ENCODE measurements at places on chromosomes 1 and 21.

DNA sequence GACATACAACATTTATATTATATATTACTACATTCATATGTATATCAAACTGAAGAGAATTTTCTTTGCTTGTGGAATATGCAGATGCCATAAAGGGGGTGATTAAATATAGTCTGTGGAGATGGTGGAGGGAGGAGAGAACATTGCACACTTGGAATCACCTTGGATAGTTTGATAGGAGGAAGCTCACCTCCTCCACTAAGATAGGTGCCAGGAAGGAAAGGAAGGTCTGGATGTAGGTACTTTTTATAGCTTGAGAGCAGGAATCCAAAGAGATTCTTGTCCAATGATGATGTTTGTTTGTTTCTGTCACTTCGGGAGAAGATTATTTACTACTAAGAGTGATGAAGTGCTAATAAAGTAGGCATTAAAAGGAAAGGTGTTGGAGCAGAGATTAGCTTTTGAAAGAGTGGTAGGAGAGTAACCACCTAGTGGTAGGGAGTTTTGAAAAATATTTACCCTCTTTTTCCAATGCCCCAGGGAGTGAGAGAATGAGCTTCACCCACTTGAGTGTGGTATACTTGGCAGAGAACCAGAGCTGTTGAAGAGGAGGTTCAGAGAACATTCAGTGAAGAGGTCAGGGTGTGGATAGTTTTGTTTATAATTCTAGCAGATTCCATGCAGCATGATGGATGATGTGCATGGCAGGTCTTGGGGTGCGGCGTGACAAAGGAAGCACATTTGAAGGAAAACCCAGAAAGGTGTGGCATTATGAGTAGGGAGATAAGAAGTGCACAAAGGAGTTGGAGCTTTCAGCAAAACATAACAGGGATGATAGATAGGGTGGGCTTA is 145.0 kb downstream of the PATJ start:
- DNase-seq = no peak

DNA sequence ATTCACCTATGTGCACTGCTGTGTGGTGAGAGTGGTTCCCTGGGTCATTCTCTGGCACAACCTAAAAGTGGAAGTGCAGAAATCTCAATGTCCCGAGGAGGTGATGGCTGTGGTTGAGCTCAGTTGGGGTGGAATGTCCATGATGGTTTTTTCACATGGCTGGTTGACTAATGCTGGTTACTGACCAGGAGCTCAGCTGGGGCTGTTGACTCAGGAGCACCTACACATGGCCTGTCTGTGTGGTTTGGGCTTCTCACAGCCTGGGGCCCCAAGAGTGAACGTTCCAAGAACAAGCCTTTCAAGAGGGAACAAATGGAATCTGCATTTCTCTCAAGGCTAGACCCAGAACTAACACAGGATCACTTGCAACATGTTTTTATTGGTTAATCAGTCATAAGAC is 6.4 kb upstream of the KANK4 start:
- DNase-seq = no peak

GRCh38 chr21:45551783-45552695 is 9.8 kb upstream of the SLC19A1 start:
- no peak for DNase-seq

GRCh38 chr1:93442008-93442666 is 5.8 kb upstream of the FNBP1L start:
- no peak for DNase-seq

DNA sequence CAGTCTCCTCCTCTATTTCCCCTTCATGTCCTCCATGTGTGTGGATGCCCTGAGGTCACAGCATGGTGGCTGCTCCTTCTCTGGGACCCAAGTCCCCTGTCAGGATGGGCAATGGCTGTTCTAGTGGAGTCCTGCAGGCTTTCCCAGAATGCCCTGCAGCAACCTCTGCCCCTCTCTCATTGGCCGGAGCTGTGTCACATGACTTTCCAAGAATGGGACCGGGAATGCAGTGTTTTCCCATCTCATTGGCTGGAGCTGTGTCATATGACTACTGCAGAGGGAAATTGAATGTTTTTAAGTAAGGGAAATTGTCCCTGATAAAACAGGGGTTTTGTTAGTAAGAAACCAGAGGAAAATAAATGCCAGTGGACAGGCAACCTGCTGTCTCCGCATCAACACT is 365.9 kb downstream of the PTPRU start:
- DNase-seq = no peak

- DNase-seq = no peak
These were observed 511.2 kb downstream of the USP25 start for GRCh38 chr21:16241016-16241415.

- DNase-seq = no peak
These were observed 4.8 kb upstream of the ACKR1 start for GRCh38 chr1:159199901-159200300.

- DNase-seq = no peak
These were observed 26.6 kb downstream of the ATF6 start for GRCh38 chr1:161792740-161793139.

DNA sequence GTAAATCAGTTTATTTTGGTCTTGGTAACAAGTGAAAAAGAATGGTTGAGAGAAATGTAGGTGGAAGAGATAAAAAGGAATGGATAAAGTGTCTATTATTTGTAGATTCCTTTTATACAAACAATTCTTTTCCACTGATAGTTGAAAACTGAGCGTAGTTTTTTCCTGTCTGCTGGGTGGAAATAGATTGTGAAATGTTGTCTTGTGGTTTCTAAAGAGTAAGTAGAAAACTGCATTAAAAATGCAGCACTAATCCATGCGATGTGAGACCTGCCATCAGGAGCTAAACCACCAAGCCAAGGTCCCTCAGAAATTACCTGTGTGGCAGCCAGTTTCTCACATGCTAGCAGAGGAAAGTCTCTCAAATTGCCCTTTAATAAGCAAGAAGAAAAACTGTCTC is 103.2 kb upstream of the SLC44A3 start:
- DNase-seq = no peak

DNA sequence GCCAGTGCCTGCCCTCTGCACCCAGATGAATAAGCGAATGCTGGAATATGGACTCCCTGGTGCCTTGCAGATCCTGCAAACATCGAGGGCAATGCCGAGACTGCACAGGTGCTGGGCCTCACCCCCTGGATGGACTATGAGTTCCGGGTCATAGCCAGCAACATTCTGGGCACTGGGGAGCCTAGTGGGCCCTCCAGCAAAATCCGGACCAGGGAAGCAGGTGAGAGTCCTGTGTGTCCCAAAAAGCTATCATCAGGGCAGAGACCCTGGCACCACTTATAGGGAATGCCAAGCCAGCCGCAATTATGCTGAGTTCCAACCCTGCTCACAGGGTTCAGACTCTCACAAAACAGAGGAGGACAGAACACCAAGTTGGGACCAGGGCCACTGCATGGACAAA is 17.2 kb downstream of the TMEM81 start:
- DNase-seq = no peak

GRCh38 chr1:76190749-76191424 is 116.3 kb downstream of the ST6GALNAC3 start:
- DNase-seq = no peak

GRCh38 chr1:156750711-156751450 is 594 bp downstream of the HDGF start:
- no peak for DNase-seq

GRCh38 chr1:235549351-235550139 is 45.3 kb upstream of the B3GALNT2 start:
- no peak for DNase-seq

DNA sequence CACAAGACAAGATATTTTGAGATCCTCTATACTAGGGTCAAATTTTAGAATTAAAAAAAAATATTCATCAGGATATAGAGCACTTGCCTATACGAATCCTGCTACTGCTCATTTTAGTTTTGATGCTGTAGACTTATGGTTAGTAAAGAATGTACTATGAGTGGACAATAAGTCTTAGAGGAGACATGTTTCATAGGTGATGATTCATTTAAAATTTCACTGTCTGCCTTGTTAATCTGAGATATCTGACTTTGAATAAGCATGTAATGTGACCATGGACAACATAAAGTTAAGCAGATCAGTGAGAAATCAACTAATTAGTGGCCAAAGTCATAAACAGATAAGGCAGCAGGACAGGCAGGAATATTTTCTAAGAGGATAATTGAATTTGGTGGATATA is 106.8 kb upstream of the HP1BP3 start:
- DNase-seq = no peak

GRCh38 chr1:222043444-222044292 is 301.8 kb upstream of the DUSP10 start:
- no peak for DNase-seq

DNA sequence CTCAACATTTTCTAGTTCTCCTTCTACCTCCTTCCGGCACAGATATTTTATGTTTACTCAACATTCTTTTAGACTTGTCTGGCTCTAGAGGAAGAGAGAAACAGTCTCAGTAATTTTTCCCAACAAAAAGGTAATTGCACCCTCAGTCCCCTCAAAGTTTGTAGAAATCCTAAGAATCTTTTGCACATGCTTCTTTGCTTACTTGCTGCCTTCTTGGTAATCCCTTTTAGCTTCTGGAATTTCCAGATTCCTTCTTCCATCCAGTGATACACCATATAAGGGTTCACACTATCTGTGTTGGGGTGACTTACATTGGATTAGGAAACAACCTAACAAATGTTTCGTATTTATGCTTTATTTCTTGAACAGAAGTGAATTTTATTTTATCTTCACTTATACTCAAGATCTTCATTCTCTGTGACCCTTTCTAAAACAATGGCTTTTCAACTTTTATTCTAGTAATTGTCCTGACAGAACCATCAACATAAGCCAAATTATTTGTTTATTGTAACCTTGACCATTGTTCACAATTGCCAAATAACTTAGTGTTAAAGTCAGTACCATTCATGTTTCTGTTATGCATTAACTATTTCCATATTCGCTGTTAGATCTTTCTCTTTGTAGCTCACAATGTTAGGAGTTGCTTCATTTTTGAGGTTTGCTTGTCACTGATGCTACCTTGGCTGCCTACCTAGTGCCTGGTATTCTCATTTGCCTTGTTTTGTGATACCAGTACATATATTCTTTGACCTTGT is 238.1 kb downstream of the HMCN1 start:
- no peak for DNase-seq

GRCh38 chr1:15428815-15429435 is 9.3 kb upstream of the CTRC start:
- no peak for DNase-seq

GRCh38 chr1:222736470-222736869 is 532 bp upstream of the FAM177B start:
- DNase-seq = no peak

DNA sequence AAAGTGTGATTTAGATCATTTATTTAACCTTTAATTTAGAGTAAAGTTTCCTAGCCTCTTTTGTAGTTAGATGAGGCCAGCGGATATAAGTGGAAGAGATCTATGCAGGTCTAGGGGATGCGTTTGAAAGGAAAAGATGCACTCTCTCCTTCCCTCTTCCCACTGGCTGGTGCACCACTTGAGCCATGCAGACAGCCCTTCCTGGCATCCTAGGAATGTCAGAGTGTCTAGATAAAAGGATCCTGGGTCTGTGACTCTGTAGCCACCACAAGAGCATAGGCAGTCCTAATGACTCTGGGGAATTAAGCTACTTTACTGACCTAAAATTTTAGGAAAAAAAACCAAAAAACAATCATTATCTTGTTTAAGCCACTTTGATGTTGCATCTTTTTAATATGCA is 16.0 kb upstream of the STUM start:
- DNase-seq = no peak

DNA sequence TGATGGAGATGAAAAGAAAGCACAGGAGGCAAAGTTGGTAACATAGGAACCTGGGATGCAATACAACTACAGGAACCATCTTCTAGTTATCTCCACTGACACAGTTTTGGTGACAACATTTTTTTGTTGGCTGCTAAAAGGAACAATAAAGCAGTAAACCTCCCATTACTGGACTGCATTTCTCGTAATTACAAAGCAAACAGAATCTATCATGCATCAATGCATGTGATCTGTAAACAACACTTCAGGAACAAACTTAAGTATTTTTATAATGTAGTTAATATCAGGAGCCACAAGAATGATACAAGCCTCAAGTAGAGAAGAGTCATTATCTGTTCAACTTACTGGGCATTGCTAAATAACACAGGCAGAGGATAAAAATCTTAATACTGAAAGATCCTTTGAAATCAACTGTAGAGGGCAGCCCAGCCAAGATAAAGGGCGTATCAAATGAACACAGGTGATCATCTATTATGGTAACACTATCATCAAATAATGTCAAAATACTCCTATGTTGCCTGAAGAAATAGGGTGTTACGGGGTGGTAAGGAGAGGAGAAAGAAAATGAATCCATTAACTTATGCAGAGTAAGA is 193.3 kb downstream of the EIF4G3 start:
- DNase-seq = no peak

GRCh38 chr1:93603106-93603505 is 78.5 kb downstream of the BCAR3 start:
- no peak for DNase-seq

GRCh38 chr1:235013512-235013911 is 115.1 kb downstream of the TOMM20 start:
- no peak for DNase-seq

DNA sequence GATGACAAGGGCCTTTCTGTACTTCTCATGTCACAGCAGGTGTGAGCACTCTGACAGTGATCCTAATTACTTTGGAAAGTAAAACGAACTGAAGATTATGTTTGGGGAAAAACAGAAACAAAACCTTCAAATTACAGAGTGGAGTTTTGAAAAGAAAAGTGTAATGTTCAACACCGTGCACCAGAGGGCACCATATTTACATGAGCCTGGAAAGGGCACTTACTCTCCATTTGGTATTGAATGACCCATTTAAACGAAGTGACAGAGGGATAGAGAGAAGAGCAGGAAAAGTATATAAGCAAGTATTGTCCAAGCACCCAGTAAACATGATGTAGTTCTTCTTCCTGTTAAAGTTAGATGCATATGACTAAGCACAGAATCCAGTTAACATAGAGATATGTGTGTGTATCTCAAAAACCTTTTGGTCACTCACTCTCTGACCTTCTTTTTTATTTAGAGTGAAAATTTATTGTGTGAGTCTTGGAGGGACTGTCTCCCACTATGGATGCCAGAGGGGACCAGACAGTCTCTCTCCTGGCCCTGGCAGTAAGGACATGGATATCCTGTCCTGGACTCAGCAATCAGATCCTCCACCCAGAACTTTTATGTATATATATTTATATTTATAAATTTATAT is 3.8 kb upstream of the RGSL1 start:
- no peak for DNase-seq

DNA sequence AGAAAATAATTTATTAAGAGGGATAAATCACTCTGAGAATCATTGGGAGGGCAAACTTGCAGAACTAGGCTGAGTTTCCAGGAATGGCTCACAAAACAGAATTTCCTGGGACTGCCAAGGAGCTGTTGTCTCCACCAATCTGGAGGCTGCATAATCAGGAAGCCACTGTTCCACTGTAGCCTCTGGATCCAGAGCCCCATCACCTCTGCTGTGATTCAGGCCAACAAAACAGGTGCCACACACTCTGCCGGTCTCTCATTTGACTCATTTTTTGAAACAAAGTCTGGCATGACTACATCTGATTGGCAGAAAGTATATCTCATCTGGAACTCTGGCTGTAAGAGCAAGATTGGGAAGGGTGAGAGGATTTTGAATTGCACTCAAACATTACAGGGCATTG is 178.9 kb upstream of the C1orf105 start:
- no peak for DNase-seq
